ENCODE measurements at places on chromosomes 4 and X. TPM values are rescaled to one million over a fixed set of nuclear protein-coding genes. Genes with fewer than 3 reads are reported as not detected.

The WAS gene
- total RNA-seq, result 0.84 TPM

The GABRQ gene
- 2.3 TPM for total RNA-seq

The SUPT20HL2 gene
- total RNA-seq, result 0.24 TPM

The LRCH2 gene
- total RNA-seq, result not detected

The ABLIM2 gene
- under 0.01 TPM for total RNA-seq

The PSAPL1 gene
- not detected for total RNA-seq

The DKK2 gene
- 5.1 TPM for total RNA-seq

The MED28 gene
- 4.3 TPM for total RNA-seq

The TMSB15A gene
- 27.1 TPM for total RNA-seq

The DTHD1 gene
- not detected for total RNA-seq

The FANCB gene
- 13.1 TPM for total RNA-seq

The H2BW2 gene
- not detected for total RNA-seq

The LNX1 gene
- total RNA-seq, result 5.0 TPM

The HPGD gene
- 0.24 TPM for total RNA-seq

The TASL gene
- total RNA-seq, result not detected

The RENBP gene
- 1.9 TPM for total RNA-seq

Measured in RPMI7951 (cell line).